ENCODE measurements at places on chromosomes 11 and 22.

DNA sequence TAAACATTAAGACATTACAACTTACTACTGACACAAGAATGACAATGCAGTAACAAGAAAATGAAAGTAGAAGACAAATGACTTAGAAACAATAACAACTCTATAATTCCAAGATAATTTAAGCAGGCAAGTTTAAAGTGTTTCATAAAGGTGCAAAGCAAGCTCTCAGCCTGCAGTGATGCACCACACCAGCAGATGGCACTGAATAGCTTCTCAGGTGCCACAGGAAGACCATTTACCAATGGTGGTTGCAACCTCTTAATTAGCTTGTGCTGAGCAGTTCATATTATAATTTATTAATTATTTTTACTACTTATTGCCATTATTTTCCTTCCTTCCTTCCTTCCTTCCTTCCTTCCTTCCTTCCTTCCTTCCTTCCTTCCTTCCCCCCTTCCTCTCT is 60.6 kb downstream of the NXPE2 start:
- DNase-seq = no peak

DNA sequence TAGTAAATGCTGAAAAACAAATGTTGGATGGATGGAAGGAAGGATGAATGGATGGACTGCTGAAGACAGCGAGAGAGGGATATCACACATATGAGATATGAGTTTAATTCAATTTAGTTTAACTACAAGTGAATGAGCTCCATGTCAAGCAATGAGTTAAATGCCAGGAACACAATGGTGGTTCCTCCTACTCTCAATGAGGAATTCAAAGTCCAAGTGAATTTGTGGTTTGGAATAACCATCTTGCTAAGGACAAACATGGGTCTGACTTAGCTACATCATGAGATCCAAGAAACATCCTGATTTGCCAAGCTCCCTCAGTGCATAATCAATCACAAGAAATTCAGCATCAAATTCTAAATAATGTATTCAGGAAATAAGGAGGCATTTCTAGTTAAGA is 26.1 kb upstream of the PPP2R1B start:
- DNase-seq = no peak

- no peak for DNase-seq
Observed at GRCh38 chr11:86120807-86121206, 51.9 kb upstream of the PICALM start.

GRCh38 chr22:23166841-23167616 is 13.3 kb upstream of the BCR start:
- DNase-seq = no peak

- DNase-seq = no peak
Observed at GRCh38 chr11:79942090-79942489, 501.3 kb upstream of the TENM4 start.

DNA sequence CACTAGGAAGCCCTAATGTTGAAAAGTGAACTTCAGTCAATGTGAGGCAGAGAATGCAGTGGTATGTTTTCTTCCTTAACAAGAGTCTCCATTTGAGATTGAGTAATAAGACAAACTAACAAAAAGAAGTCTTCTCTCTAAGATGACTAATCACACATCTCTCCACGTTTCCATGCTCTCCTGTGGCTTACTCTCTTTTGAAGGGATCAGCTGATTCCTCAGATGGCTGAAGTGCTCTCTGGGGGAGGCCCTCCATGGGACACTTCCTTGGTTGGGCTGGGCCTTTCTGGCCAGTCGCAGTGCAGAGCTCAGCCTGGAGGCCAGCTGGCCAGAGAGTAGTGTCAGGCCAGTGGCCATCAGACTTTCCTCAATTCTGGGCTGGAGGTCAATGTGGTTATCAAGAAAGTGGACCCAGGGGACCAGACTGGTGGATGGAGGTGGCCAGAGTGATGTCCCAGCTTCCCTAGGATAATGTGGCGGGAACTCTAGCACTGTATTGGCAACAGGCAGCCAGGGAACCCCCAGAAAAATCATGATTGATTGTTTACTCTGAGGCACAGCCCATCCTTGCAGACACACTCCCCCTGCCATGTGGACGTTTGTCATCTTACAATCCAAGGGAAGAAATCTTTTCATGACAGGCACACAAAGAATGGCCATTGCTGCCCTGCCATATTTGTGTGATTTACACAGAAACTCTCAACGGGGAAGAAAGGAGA is 14.5 kb downstream of the CSRP3 start:
- no peak for DNase-seq

DNA sequence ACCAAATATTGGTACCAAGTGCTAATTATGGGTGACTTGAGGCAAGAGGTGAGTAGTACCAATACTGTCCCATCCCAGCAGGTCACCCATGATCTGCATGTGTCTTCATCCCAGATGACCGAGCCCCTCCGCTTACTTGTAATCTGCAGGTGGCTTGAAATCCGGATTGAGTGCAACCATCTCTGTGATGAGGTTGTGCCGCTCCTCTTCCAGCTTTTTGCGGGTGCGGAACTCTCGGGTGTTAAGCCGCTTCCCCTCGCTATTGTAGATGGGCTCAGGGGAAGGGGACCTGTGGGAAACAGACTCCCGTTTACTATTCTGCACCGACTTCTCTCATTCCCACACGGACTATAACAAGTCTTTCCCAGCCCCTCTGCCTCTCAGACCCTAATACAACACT is 8.2 kb downstream of the SF1 start:
- no peak for DNase-seq

DNA sequence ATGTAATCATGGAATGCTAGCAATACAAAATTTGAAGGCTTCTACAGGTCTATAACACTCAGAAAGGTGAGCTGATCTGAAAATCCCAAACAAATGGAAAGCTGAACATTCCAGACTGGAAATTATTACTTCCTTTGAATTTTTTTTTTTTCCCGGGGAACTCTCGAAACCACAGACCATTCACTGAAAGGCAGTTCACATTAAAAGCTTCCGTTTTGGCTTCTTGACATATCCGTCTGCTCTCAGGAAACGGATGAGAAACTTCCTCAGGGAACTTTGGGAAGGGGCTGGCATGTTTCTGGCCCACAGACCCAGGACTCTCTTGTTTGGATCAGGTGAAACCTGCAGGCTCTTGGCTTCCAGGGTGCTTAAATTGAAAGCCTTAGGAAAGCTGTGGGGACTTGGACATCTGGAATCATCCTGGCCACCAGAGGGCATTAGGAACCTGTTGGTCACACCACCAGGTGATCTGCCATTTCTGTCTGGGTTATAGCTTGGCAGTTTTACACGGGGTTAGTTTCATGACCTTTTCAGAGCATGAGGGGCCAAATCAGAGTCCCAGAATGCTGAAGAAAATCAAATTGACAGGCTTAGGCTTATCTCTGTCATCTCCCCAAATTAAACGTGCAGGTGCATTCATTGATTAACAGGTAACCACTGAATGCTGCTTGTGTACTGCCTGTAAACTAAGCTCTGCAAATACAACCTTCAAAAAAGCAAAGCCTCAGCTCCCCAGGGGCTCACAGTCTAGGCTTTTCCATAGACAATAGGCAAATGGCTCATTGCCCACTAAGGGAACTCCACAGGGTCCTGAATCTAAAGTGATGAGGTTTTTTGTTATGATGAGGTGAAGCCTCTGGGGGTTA is 22.7 kb upstream of the GRAMD1B start:
- peak; percentile 11 for DNase-seq

GRCh38 chr22:36540867-36541642 is 12.1 kb upstream of the EIF3D start:
- DNase-seq = no peak

DNA sequence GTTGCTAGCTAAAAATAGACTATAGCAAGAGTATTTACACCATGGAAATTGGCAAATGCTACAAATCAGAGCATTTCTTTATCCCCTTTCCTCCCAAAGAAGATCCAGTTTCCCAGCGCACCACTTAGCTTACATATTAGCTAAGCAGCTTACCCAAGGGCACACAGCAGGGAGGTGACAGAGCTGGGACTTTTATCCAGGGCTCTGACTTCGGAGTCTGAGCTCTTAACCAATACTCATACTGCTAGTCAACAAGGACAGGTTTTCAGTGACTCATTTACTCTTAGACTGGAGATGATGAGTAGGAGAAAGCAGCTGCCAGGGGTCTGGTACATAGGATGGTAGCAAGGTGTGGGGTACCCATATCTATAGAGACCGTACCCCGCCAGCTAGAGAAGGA is 38.4 kb downstream of the NAV2 start:
- no peak for DNase-seq
